ENCODE measurements at places on chromosomes 4 and X.
A peak's percentile ranks its signal among the peaks of the same experiment; 100 is the strongest.

GRCh38 chrX:51893931-51894696 is 691 bp downstream of the MAGED1 start:
- DNase-seq, result peak; percentile 33

GRCh38 chr4:158873795-158874401 is 105.1 kb downstream of the FNIP2 start:
- peak; percentile 93 for DNase-seq

GRCh38 chr4:7328913-7329638 is 105.7 kb downstream of the PSAPL1 start:
- peak; percentile 84 for DNase-seq

DNA sequence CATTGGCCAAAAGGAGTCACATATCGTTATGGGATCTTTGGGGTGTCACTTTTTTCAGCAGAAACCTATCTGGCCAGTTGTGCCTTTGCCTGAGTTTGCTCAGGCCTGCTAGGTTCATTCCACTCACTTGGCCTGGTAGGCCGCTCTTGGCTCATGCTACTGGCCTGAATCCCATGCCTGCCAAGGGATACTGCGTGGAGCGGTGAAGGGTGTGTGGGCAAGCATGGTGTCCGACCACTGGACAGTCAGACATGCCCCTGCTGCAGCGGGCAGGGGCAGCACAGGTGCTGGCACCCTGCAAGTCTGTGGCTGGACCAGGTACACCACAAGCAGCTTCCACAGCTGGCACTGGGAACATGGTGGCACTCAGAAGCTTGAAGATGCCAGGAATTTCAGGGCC is 11.3 kb upstream of the PPM1K start:
- no peak for DNase-seq

- peak; percentile 49 for DNase-seq
Measured at GRCh38 chr4:47839259-47839658, 1.4 kb upstream of the CORIN start.

DNA sequence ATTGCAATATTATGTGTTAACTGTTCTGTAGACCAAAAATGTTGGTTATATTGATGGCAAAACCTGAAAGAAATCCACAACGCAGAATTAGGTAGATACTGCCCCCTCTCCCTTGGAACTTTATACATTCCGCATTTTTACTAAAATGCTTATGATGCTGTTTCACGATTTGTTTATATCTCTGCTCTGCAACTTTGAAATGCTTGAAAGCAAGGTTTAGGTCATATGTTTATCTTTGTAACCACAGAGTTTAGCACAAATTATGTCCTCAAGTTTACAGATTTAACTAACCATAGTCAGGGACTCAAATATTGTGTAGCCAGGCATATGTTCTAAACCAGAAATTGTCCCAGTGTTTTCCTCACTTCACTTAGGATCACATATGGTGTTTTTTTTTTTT is 66.1 kb upstream of the H2AZ1 start:
- peak; percentile 64 for DNase-seq

DNA sequence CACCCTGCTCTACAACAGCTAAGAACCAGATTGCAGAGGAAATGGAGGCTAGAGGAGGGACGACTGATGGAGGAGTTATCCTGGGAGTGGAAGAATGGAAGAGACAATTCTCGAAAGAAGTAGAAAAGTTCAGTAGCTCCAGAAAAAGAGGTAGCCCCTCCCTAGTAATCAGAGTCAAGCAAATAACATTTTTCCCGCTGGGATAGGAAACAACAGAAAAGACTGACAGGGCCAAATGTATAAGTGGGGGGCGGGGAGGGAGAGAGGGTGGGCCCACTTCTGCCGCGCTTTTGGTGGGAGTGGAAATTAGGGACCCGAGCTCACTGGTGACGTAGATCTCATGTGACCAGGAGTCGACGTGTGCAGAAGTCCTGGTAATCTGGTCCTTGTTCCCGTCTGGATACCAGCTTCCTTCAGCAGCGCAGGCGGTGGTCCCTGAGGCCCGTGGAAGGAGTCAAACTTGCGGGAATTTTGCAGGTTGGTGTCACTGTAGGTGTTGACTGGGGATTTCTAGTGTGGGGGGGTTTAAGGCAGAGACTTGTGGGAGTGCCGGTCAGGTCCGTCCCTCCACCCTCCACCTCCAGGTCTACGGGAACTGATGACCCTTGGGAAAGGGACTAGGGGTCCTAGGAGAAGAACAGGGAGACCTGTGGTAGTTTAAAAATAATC is at the start of gene TCEAL9:
TCEAL9 (plus strand) TSS at position 377 of the 669 bp plus-strand sequence. CDS start 1,179 bp downstream, outside the sequence.
- peak; percentile 79 for DNase-seq

GRCh38 chr4:142960126-142960525 is 114.0 kb upstream of the INPP4B start:
- DNase-seq, result no peak

DNA sequence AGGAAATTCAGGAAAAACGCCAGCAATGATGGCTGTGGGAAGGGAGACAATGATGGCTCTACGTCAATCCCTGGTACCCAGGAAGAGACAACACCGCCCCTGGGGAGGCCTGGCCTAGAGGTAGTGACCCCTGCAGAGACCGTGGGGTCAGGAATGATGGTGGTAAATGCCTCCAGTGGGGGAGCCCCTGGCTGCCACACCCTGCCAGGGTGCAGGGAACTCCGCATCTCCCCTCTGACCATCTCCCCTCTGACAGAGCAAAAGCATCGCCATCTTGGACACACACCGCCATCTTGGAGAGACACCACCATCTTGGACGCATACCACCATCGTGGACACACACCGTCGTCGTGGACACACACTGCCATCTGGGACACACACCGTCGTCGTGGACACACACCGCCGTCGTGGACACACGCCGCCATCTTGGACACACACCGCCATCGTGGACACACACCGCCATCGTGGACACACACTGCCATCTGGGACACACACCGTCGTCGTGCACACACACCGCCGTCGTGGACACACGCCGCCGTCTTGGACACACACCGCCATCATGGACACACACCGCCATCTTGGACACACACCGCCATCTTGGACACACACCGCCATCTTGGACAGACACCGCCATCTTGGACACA is 9.9 kb downstream of the ASMTL start:
- no peak for DNase-seq
